ENCODE measurements at places on chromosomes 5 and 9.

DNA sequence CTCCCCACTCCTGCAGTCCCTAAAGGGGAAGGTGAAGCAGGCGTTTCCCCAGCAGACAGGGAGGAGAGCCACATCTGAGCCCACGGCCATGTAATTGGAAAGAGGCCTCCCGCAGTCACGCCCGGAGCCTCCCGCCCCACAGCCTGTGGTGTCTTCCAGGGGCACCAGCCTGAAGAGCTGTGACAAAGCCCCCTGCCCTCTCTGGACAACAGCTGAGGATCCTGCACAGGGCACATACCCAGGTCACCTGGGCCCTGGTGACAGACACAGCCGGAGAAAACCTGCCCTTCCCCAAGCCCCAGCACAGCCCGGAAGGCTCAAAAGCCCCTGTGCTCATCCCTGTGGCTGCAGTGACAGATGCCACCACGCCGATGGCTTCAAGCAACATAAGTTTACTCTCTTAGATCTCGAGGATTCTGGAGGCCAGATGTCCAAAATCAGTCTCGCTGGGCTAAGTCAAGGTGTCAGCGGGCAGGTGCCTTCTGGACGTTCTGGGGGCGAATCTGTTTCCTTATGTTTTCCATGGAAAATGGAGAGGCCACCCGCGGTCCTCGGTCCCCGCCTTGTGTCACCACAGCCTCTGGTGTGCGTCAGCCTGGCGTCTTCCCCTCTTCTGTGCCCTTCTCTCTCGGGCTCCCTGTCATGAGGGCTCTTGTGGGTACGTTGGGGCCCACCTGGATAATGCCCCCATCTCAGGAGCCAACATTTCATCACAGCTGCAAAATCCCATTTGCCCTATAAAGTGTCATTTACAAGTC lies 71.5 kb downstream of the PSMB7 start:
- no peak for DNase-seq

GRCh38 chr9:113624721-113625120 lies 161.2 kb downstream of the RGS3 start:
- no peak for DNase-seq

GRCh38 chr5:32193591-32193990 lies 19.5 kb upstream of the GOLPH3 start:
- DNase-seq, result peak; percentile 52

- no peak for DNase-seq
These were observed 33.4 kb upstream of the SUSD3 start for GRCh38 chr9:93024986-93025630.

GRCh38 chr5:6256901-6257300 lies 121.4 kb downstream of the MED10 start:
- DNase-seq, result no peak

GRCh38 chr9:133959171-133959570 lies 33.0 kb downstream of the VAV2 start:
- no peak for DNase-seq

DNA sequence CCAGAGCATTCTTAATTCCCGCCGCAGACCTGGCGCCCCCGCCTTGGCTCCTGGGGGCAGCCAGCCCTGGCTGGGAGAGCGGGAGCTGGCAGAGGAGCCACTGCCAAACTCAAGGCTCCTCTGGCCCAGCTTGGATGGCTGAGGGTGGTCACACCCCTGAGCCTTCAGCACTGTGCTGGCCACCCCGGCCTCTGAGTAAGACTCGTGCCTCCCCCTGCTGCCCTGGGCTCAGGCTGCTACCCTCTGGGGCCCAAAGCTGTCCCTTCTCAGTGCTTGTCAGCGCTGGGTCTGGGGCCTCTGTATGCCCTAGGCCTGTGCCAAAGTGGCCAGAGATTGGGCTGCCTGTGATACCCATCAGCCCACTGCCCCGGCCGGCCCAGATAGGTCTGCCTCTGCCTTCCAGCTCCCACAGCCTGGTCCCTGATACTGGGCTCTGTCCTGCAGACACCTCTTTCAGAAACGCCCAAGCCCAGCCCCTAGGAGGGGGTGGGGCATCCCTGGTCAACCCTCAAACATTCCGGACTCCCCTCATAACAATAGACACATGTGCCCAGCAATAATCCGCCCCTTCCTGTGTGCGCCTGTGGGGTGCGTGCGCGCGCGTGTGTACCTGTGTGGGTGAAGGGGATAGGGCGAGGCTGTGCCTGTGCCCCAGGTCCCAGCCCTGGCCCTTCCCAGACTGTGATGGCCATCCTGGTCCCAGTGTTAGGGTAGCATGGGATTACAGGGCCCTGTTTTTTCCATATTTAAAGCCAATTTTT lies 4.4 kb upstream of the PRR7 start:
- no peak for DNase-seq

DNA sequence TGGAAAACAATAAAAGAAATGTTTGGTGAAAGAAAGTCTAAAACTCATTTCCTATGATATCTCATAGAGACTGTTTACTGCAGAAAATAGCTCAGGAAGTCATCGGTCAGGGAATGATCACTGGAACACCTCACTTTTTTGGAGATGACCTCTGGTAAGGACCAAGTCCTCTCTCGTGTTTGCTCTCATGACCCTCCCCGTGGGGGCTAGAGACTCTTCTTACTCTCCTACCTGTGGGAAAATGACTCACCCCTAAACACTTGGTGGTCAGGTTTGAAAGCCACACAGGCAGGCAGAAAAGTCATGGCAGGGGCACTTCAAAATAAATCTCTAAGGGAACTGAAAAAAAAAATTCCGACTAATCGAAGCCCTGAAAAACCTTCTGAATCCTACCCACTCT lies 48.2 kb downstream of the FAM240B start:
- DNase-seq, result no peak

DNA sequence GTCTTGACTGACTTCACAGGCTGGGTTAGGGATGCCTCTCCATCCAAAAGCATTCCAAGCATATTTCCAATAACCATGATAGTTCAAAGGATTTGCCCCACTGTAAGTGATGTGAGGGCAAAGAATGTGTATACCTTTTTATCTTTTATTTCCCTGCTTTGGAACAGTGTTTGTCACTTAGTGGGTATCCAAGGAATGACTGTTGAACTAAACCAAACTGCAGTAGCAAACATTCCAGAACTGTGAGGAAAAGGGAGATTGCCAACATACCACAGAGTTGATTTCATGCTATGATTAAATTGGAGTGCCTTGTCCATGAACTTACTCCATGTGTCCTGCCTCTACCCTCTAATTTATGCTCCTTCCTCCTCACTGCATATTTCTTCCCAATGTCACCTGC lies 400.0 kb downstream of the KIAA0825 start:
- no peak for DNase-seq

- DNase-seq, result no peak
These were observed 453.0 kb downstream of the EFNA5 start for GRCh38 chr5:107217721-107218130.

DNA sequence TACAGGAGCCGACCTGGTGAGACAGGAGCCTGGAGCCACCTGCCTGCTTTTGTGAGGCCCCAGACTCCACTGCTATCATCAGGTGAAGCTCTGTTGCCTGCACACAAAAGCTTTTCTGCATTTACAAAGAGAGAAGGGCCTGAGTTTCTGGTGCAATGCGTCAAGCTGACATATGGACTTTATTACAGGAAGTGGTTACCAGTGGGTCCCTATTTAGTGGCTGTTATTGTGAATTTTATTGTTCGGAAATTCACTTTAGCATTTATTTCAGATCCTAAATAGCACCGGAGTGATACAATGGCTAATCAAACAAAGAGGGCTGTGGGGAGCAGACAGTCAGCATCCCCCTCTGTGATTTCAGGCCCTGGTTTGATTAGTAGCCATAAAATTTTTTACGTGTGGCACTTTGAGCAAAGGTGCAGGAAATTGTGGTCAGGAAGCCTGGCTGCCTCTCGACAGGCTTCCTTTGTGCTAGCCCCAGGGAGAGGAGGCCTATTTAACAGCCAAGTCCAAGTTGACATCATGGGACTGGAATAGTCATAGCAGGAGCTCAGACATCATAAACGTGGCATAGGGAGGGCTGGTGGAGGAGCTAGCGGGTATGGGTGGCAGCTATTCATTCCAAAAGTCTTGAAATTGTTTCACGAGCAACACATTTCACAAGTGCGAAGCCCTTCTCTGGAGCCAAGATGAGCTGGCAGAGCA lies 8.4 kb downstream of the TGFBI start:
- DNase-seq, result no peak
